ENCODE measurements at places on chromosomes 7 and 10.

DNA sequence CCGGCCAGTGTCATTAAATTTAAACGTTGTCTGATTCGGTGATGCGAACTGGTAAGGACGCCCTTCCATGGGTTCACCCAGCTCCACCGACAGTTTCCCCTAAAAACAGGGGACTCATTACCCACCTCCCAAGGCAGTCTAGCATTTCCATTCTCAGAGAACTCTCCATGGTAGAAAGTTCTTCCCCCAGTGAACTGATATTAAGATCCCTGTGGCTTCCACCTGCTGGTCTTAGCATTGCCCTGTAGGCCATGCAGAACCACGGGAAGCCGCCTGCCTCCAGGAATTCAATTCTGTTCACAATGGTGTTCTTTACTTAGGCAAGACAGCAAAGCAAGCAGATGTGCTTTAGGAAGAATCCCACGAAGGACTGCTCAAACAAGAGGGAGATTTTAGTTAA, 128.9 kb upstream of the NANOS1 start:
- no peak for DNase-seq

DNA sequence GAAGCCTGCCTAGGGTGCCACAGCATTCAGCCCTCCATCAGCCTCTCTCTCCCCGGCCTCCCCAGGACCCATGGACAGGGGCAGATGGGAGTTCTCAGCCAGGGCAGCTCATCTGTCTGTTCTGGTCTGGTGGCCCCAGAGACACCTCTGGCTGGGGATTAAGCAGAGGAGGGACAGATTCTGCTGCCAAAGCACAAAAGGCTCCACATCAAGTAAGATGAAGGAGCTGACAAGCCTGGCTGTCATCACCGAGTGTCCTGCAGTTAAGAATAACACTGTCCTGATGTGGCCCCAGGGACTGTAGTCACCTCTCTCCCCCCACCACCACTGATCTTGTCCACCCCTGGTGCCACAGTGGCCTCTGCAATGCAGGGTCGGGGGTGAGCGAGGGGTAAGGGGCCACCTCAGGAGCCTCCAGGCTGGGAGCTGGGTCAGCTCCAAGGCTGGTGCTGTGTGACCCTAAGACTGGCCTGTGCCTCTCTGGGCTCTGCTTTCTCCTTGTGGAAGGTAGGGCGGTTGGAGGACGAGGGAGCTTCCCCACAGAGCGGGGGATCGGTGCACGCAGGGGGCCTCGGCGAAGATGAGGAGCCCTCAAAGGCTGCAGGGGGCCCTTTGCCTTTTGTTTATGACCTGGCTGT, 18.7 kb downstream of the C10orf105 start:
- no peak for DNase-seq

DNA sequence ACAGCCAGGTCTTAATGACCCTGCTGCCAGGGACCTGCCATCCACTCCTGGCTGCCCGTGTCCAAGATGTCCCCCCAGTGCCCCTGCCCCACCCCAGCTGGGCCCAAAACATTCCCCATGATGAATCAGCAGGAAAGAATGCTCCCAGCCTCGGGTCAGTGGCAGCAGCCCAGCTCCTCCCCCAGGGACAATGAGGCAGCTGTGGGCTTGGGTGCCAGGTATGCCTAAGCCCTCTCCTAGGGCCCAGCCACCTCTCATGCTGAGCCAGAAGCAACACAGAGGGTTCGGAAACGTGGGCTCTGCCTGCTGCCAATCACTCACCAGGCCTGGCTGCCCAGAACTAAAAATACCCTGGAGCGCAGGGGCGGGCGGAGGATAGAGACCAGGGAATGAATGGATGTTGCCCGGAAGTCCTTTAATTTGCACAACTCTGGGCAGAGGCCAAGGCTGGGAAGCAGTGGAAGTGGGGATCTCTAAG, 1.5 kb upstream of the LOXL4 start:
- DNase-seq, result no peak

GRCh38 chr10:44958196-44958897, 1.3 kb upstream of the RASSF4 start:
- no peak for DNase-seq

DNA sequence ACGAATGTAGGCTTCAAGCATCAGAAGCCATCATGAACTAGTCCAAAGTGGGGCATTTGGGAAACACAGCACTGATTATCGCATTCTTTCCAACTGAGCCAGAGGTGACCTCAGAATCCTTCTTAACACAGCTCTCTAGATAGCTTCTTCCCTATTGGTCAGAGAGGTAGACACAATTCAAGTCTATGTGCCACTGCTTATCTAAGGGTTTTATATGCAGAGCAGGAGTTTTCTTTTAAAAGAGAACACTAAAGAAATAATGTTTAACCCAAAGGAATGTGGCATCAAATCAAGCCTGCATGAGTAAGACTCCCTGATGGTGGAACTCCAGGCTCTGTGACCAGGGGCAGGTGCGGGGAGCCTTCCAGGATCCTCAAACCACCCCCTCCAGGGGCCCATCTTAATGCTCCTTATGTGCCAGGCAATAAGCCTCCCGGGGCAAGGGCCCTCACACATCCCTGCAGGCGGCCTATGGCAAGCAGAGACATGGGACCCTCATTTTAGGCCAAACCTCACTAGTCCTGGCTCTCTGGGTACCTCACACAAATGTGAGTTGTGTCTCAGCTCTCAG, 13.8 kb downstream of the HSPA12A start:
- no peak for DNase-seq

- DNase-seq, result no peak
Measured at GRCh38 chr10:110910138-110910537, 8.8 kb downstream of the BBIP1 start.

DNA sequence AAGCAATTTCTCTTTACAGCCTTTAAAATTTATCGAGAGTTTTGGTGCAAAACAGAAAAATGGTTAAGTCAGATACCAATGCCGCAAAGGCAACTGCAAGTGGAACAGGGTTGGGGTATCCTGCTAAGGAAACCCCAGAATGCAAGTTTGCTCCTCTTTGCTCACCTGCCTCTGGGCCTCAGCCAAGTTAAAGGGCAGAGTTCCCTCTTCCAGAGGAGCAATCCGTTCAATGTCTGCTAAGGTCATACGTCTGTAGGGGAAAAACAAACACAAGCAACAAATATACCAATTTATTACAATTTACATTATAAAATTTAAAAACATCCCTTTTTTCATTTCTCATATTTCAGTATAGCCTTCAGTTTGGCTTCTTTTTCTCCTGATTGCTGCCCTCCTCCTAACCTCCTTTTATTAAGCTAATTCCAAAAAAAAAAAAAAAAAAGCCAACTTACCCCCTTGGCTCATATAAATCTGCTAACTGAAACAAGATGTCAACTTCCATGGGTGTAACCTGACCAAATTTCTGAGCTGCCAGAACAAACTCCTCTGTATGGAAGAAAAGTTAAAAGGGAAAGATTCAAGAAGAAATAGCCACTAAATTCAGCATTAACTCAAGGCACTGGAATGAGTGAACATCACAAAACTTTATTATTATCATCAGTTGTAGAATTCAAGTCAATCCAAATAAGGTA, 132.6 kb downstream of the SLC25A13 start:
- DNase-seq, result no peak

Measured in activated CD8-positive, alpha-beta memory T cell treated with anti-CD3 and anti-CD28 coated beads for 48 hours (primary cell).